ENCODE measurements at places on chromosomes 2 and 18.

DNA sequence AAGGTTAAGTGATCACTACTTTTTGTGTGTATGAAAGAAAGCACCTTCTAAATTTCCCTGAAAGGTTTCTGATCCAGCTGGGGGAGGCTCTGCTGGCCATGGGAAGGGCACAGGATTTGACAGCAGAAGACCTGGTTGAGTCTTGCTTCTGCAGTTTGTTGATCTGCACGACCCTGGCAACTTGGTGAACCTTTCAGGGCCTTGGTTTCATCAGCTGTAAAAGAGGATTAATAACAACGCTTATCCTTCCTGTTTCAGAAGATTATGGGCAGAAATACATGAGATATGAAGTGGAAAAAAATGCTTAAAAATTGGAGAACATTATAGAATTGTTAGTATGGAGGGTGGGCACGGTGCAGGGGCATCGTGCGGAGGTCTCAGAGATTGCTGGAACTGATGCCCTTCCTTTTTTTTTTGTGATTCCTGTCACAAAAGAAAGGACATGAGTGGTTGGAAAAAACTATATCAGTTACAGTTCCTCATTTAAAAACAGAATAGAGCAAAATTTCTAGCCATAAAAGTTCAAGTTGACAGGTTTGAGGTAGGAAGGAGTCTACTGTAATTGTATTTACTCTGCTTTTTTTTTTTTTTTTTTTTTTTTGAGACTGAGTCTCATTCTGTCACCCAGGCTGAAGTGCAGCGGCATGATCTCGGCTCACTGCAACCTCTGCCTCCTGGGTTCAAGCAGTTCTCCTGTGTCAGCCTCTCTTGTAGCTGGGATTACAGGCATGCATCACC is 47.4 kb downstream of the MFSD6 start:
- no peak for DNase-seq

GRCh38 chr2:200026332-200027230 is 71.2 kb downstream of the MAIP1 start:
- no peak for DNase-seq

DNA sequence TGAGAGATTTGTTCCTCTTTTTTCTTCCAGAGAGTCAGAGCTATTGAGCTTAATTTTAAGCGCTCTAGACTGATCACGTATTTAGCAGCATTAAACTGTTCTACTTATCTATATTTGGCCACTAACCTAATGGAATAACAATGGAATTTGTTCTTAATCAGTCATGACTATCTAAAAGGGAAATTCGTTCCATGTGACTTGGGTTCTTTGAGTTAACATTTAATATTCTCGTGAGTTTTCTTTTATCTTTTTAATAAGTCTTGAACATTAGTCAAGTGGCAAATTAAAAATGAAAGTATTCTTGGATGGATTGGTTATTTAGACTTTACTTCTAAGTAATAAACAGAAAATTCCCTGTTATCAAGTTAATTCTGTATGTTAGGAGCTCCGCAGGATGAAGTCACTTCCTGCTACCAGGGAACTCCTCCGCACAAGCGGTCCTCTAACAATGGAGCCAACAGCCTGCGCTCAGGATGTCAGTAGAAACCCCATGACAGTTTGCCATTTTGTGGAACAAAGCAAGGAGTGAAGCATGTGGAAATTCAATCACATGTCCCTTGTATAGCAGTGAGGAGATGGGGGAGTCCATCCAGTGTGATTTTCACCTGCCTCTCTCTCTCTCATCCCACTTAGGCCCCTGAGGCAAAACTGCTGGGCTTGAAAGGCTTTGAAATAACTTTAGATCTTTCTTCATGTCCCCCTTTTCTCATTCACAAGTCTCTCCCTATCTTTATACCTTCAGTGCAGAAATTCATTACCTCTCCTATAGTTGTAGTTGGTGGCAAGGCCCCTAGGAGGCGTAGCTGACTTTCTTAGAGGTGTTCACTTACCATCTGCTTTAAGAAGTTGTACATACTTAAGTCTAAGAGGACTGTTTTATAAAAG is 138.1 kb downstream of the WDR7 start:
- DNase-seq: peak; percentile 45

DNA sequence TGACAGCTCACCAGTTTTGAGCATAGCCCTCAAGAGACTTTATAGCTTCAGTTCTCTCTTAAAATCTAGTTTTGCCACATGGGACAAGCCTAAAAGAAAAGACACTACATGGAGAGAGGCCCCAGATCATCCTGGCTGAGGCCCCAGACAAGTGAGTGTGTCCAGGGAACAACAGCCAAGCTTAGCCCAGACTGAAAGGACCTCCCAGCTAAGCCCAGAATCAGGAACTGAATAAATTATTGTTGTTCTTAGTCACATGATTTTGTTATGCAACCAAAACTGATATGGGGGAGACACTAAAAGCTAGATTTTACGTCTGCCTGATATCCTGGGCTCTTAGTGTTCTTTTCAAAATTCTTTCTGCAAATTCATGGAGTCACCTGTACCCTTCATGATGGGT is 29.3 kb upstream of the LBH start:
- no peak for DNase-seq

DNA sequence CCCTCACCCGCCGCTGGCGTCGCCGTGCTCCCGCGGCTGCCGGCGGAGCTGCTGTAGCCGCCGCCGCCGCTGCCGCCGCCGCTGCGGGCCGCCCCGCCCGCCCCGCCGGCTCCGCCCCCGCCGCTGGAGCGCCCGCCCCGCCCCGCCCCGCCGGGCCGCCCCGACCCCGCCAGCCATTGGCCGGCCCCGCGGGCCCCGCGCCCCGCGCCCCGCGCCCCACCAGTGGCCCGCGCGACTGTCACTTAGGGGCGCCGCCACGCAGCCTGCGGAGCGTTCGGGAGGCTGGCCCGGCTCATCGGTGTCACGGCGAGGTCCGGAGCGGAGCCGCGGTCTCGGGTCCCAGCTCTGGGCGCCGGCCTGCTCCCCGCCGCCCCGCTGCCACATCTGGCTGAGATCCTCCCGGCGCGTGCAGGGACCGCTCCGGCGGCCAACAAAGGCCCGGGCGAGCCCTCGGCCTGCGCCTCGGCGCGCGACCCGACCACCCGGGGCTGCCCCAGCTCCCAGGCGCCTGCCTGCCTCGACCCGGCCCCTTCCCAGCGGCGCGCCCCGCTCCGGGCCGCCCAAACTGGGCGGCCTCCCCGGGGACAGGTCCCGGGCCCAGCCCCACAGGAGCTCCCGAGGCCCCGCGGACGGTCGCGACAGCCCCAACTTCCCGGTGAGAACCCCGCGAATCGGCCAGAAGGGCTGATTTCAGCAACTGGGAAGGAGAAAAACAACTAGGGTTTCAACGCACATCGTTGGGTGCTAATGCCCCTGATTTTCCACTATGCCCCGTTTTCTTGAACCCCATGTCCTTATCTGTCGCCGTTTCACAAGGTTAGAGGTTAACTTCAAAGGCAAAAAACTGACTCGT is at the start of gene MGAT4A:
TSS of gene MGAT4A (minus strand) at position 92 of the 853 bp plus-strand sequence. CDS start 4,800 bp downstream, outside the sequence.
- DNase-seq: peak; percentile 85

DNA sequence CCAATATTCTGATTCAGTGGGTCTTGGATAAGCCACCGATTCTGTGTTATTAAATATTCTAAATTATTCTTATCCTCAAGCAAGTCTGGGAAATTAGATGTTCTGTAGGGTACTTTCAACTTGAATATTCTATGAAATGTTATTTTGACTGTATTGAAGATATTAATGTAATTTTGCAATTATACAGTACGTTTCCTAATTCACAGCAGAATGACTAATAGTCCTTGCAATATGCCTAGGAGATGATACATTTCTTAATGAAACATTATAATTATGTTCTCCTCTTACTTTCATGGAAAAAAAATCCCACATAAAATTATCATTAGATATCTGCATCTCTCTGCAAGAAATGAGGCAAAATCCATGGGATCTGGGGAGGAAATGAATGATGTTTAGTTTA is 46.2 kb upstream of the PLA2R1 start:
- no peak for DNase-seq

Data from activated naive CD4-positive, alpha-beta T cell treated with anti-CD3 and anti-CD28 coated beads, Interleukin-2, amount 10 ng/mL, durations not matched to agents 7 days and 5 days (primary cell).